Right cardiac atrium (tissue), 5 donors: ENCODE measurements at places on chromosomes 5 and 9. TPM values are rescaled to one million over a fixed set of nuclear protein-coding genes. Genes with fewer than 3 reads are reported as not detected.

GRCh38 chr5:43676083-43676840, 73.3 kb downstream of the NNT start:
- no peak for DNase-seq

DNA sequence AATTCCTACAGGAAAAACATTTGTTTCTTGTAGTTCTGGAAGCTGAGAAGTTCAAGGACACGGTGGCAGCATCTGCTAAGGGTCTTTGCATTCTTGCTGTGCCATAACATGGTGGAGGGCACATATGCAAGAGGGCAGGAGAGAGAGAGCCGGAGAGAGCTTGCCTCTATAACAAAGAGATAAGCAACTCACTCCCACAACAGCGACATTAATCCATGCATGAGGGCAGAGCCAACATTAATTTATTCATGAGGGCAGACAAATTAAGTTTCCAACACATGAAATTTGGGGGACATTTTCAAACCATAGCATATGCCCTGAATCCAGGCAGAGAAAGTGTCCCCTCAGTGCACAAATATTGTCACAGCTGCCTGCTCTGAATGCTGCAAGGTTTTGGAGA, 4.4 kb upstream of the GTF3C5 start:
- no peak for DNase-seq

Gene MSMP
- not detected for total RNA-seq

Gene PCA3
- not detected for total RNA-seq

Gene GDA
- total RNA-seq = 0.35 TPM

Gene SLC6A7
- not detected for total RNA-seq
